T47D (cell line): ENCODE measurements at places on chromosomes 3 and 15.

DNA sequence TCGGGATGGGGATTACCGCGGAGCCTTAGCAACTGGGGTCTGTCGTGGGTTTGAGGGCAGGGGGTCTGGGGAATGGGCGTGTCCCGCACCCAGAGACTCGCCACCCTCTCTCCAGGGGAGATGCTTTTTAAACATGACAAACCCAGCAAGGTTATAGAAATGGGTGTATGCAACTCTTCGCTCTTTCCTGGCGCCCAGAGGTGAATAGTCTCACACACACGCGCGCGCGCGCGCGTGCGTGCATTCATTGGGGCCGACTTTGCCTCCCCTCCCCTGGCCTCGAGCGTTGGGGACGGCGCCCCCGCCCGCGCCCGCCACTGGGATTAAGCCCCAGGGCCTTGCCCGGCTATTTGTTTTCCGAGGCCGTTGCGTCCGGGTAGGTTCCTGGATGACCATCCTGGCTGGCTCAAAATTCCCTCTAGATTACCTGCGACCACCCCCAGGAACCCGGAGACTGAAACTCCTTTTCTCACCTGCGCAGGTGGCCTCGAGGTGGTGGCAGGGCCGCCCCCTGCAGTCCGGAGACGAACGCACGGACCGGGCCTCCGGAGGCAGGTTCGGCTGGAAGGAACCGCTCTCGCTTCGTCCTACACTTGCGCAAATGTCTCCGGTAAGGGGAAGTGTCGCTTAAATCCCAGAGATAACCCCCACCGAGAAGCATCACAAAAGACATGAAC is 777 bp downstream of the GPR160 start:
- peak; percentile 77 for DNase-seq

DNA sequence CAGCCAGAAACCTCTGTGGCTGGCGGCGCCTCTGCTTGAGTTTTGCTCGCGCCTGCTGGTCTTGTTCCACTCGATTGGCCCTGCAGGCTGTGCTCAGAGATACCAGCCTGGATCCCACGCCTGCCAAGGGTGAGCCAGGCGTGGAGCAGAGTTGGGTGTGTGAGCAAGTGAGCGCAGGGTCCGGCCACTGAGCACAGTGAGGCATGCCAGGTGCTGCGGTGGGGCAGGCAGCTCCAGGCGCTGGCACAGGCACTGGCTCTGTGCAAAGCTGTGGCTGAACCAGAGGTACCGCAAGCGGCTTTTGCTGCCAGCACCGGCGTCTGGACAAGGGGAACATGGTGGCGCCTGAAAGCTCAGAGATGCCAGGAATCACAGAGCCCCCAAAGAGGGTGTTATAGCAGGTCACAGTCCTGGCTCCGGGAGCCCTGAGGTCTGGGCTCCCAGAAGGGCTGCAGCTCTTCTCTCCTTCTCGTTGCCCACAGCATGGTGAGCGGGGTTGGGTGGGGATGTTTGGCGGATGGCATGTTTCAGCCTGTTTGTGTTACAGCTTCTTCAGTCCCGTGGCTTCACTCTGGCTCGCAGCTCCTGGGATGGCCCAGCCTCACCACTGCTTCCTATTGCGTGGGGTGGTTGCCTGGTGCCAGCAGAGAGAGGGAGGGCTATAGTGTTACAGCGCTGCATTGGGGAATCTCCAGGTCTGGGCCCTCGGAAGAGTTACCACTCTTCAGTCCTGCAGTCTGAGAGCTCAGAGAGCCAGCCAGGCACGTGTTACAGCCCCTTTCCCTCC is 73.9 kb downstream of the NR1D2 start:
- DNase-seq = no peak

DNA sequence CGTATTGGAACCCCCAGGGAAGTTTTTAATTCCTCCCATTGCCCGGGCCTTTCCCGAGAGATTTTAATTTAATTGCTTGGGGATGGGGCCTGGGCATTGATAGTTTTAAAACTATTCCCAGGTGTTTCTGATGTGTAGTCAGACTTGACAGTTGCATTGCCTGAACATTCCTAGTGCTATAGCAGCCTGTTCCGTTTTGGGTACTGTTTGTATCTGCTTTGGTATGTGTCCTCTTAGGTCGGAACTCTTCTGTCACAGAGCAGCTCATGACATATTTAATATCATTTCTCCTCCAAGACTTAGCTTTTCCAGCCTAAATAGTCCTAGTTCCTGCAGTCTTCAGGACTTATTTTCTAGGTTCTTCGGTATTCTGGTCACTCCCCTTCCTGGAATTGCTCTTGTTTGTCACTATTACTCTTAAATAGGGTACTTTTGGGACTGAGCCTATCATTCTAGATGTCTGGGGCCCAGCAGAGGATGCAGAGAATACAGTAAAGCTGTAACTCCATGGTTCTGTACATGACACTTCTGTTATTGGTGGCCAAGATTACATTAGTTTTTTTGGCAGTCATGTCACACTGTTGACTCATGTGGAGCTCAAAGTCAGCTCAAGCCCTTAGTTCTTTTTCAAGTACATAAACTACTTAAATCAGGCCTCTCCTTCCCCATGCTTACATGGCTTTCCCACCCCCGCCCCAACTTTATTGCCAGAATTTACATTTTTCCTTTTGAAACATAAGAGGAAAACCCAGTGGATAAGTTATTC is 81.5 kb downstream of the BBX start:
- DNase-seq = no peak

- DNase-seq = no peak
Observed at GRCh38 chr15:101203029-101203573, 48.7 kb downstream of the CHSY1 start.
